NCI-H446 (cell line): ENCODE measurements at places on chromosomes 6 and 20.

GRCh38 chr20:9480066-9480465, 34.3 kb upstream of the LAMP5 start:
- peak; percentile 90 for DNase-seq

DNA sequence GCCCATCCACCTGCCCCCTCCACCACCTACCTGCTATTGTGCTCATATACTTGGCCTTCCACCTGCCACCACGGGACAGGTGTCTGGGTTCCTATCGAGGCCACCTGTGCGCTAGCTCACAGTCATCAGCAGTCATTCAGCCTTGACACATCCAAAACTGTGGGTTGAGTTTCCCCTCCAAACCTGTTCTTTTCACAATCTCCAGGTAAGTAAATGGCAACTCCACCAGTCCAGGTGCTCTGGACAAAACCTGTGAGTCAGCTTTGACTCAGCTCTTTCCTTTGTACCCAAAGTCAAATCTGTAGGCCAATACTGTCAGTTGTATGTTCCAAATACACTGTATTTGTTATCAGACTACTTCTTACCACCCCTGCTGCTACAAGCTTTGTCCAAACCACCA, 52.6 kb downstream of the SPTLC3 start:
- DNase-seq: no peak

- DNase-seq: no peak
Observed at GRCh38 chr6:82227770-82228169, 19.8 kb downstream of the IBTK start.

GRCh38 chr6:104414723-104415122, 445.0 kb downstream of the HACE1 start:
- DNase-seq: no peak

DNA sequence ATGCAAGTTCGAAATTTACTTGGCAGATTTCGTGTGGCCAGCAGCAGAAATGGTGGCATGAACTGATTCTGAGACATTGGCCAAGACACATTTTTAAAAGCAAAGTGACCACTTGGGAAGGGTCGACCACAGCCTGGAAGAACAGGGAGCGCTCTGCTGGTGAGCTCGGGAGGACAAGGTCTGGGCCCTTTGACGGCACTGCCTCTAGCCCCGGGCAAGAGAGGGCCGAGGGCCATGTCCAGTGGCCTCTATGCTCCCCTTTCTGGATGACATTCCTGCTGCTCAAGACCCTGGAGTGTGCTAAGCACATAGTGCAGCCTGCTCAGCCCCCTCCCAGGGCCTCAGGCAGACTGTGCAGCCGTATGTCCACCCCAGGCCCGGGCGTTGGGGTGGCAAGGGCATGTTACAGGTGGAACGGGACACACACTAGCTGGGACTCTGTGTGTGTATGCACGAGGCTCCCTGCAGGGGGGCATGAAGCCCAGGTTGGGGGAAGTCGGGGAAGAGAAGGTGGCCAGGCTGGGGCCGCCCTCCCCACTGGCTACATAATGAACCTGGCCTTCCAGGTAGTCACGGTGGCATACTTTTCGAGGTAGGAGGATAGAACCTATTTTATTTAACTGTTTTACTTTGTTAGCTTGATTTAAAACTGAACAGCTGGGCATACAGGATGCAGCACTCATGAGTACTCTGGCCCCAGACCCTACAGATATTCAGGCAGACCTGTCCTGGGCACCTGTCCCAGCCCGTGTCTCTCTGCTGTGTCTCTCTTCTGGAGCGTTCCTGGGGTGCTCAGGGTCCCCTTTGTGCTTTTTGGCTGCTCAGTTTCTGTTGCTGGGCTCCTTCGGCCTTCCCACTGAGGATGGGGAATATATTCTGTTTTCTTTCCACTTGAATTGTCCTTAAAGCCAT, 6.4 kb downstream of the SYNJ2 start:
- no peak for DNase-seq

- no peak for DNase-seq
Observed at GRCh38 chr6:21949211-21949801, 347.5 kb downstream of the PRL start.

DNA sequence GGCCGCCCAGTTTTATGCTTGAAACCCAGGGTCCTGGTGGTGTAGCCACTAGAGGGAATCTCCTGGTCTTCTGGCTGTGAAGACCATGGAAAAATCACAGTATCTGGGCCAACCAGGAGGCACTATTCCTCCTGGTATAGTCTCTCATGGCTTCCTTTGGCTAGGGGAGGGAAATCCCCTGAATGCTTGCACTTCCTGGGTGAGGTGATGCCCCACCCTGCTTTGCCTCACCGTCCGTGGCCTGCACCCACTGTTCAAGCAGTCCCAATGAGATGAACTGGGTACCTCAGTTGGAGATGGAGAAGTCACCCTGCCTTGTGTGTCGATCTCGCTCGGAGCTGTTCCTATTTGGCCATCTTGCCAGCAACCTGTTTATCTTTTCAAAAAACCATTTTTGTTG, 10.1 kb upstream of the ZNF337 start:
- DNase-seq: no peak

DNA sequence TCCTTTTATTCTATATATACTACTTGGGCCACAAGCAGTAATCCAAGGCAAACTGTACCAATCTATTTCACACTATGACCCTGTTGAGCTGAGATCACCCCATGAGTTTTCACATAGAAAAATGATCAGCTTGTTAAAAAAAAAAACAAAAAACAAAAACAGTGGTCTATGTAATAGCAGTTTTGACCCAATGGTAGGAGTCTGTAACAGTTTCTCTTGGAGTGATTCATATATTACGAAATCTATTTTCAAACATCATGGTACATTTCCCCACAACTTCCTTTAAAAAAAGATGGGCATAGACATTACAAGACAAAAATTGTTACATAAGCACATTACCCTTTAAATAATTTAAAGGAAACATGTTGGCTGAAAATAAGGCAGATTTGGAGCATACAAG, 78.1 kb downstream of the PRSS35 start:
- no peak for DNase-seq

GRCh38 chr6:162999575-163000285, 272.0 kb downstream of the PACRG start:
- no peak for DNase-seq

GRCh38 chr6:170226647-170227046, 64.2 kb downstream of the DLL1 start:
- DNase-seq: no peak

DNA sequence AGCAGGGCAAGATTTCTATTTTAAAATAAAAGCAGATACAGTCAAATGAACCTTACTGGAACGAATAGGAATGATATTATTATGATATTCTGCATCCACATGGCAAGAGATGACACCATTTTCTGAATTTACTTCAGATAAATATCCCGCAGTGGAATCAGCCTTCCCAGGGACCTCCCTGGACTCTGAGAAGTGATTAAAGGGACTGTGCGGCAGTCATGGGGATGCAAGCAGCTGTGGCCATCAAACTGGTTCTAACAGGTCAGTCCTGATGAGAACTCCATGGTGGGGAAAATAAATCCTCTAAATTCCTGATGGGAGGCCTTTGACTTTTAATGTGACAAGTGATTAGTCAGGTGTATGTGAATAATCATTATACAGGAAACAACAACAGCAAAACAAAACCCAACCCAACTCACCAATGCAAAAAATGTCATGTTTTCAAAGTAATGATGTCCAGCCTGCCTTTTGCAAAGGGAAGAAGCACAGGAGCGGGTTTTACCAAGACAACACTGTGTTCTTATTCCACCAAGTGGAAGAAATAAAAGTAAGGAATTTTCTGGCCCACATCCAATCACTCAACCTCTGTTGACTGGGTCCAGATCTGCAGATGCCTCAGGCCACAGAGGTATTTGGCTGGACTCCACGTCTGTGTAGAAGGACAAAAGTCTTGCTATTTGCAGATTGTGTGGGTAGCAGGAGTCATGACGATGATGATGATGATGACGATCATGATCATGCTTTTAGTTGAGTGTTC, 61.9 kb upstream of the CITED2 start:
- no peak for DNase-seq

- peak; percentile 42 for DNase-seq
Observed at GRCh38 chr6:79586548-79586947, 44.6 kb upstream of the SH3BGRL2 start.

DNA sequence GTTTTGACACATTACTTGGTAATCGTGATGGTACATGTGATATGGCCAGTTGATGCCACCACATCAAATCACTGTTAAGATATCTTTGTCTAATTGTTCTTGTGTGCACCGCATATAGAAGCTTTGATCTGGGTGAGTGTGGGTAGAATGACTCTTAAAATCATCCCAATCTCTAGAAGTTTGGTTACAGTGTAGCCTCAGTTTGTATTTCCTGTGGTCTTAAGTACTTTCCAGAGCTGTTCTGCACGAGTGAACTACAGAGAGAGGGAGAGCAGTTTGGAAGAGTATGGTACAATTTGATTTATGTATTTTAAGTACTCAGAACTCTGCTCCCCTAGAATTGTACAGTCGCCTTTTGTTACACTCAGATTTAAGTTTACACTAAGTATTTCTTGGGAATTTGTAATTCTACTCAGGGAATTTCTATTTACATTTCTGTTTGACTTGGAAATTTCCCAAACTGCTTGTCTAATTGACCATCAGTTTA, 37.5 kb downstream of the SNX9 start:
- no peak for DNase-seq

GRCh38 chr20:46400828-46401477, 5.5 kb downstream of the ELMO2 start:
- DNase-seq: no peak
